ENCODE measurements at places on chromosomes 7 and 10.

DNA sequence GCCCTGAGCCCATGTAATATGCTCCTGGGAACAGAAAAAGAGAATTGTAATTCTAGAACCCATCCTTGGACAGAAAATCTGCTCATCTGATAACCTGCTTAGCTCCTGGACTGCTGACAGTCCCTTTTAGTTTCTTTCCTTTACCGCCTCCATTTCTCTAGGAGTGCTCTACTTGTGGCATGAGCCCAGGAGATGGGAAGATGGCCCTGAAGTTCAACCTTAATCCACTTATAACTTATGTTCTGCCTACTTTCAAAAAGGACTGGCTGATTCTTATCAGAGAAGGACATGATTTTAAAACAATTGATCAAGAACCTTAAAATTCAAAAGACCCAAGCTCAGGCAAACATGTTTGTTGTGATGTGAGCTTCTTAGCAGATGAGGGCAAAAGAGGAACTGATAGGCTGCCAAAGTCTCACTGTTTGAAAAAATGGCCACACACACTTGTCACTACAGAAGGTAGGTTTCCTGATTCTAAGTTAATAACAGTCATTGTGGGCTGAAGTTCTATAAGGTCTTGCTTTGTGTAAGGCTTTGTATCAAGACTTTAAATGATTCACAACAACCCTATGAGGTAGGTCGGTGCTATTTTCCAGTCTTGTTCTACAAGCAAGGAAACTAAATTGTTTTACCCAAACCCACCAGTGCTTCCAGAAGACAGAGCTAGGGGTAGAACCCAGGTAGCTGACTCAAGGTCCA, 94.3 kb upstream of the AFAP1L2 start:
- no peak for DNase-seq

GRCh38 chr10:119029613-119030420, at the start of gene NANOS1:
Gene NANOS1, plus strand, starts transcription at chr10:119029714. Its CDS starts 88 bp downstream, at chr10:119029802.
- no peak for DNase-seq

DNA sequence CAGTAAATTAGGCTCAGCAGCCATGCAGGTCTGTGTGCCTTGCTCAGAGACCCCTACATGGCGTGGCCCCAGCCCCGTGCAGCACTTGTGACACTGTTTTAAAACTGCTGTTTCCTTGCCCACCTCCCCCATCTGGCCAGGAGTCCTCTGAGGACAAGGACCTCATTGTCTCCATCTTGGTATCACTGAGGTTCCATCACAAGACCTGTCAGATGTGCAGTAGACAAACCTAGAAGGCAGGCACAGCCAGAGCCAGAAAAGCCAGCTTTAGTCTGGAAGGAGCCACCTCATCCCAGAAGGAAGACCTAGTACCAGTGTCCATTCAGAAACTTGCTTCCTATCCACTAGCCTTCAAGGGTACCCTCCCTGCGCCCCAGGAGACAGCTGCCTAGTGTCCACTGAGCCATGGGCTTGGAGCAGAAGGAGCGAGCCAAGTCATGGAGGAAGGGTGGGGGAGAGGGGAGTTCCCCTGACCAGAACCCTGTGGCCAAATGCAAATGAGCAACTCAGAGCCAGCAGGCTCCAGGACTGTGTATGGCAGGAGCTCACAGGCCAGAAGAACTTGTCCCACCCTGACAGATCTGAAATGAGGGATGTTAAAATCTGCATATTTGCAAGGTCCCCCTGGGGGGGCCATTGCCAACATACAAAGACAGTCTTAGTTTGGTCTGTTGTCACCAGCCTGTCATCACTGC, 176.1 kb downstream of the SH3PXD2A start:
- DNase-seq = no peak

DNA sequence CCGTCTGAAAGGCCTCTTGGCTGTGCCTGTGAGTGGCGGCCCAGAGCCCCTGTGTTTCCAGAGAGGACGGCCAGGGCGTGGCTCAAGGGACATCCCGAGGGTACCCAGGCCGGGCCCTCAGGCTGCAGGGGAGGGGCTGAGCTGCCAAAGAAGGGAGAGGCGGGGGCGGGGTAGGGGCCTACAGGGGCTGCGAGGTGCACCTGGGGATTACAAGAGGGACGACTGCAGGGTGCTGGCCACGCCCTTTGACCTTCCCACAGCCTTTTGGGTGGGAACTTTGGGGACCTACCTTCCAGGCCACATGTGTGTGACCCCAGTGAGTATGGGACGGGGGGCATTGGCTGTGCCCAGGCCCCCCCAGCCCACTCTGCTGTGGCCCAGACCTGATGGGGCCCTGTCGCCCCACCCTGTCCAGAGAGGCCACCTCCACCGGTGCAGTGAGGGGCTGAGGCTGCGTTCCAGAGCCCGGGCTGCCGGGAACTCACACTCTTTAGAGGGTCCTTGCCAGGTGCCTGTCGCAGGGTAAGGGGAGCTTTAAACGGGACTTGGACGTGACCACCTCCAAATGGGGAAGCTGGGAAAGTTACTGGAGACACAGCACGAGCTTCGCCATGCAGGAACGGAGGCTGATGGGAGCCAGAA, 19.0 kb upstream of the NKX6-2 start:
- DNase-seq = no peak

DNA sequence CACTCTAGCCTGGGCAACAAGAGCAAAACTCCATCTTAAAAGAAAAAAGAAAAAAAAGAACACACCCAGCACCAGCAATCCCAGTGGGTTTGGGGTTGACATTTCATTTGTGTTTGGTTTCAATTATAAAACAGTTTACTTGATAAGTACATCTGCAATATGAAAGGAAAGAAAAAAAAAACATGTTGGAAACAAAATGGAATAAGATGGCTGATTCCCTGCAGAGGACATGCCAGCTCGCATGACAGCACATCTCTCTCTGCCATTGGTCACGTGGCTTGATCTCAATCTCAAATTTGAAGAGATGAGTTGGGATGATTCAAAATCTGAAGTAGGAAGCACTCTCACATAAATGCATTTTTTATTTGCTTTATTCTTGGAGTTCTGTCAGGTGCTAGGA, 28.0 kb downstream of the MYOF start:
- no peak for DNase-seq

GRCh38 chr10:68871731-68872342, 29.3 kb upstream of the DDX50 start:
- no peak for DNase-seq

GRCh38 chr7:150900675-150901074, 48.4 kb downstream of the AOC1 start:
- DNase-seq = no peak

- no peak for DNase-seq
Measured at GRCh38 chr7:1897861-1898627, 228.0 kb downstream of the ELFN1 start.

GRCh38 chr10:11691319-11691755, 50.8 kb upstream of the ECHDC3 start:
- DNase-seq = no peak

GRCh38 chr7:18894155-18894554, 223.3 kb downstream of the TWIST1 start:
- DNase-seq = no peak

GRCh38 chr7:140526787-140527664, 47.7 kb upstream of the MKRN1 start:
- DNase-seq = no peak

- no peak for DNase-seq
Measured at GRCh38 chr7:158614700-158615099, 27.1 kb upstream of the PTPRN2 start.

GRCh38 chr10:88071879-88072278, 208.5 kb downstream of the PTEN start:
- DNase-seq = no peak

GRCh38 chr10:47294057-47294456, 5.9 kb upstream of the GDF10 start:
- DNase-seq = no peak

DNA sequence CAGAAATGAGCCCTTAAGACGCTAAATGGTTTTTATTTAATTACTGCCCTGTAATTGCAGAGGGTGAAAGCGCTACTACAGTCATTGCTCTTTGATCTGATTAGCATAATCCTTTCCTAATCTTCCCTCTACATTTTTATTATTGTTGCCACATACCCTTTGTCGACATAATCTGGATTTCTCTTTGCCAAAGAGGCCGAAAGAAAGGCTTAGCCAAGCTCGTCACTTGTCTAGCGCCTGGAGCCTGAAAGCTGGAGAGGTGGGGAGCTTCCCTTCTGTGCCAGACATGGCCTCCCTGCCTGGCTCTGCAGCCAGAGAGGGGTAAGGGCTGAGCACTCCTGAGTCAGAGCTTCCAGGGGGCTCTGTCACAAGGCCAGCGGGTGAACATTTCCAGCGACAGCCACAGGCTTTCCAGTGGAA, 145.9 kb downstream of the PRKAG2 start:
- no peak for DNase-seq

GRCh38 chr10:43949351-43949750, 300.7 kb upstream of the ZNF32 start:
- DNase-seq = no peak

All from activated T-helper 1 cell treated with Interleukin-2 at 50 U/mL for 16 hours (primary cell).